ENCODE measurements at places on chromosomes 1 and 21.
A peak's percentile ranks its signal among the peaks of the same experiment; 100 is the strongest.

DNA sequence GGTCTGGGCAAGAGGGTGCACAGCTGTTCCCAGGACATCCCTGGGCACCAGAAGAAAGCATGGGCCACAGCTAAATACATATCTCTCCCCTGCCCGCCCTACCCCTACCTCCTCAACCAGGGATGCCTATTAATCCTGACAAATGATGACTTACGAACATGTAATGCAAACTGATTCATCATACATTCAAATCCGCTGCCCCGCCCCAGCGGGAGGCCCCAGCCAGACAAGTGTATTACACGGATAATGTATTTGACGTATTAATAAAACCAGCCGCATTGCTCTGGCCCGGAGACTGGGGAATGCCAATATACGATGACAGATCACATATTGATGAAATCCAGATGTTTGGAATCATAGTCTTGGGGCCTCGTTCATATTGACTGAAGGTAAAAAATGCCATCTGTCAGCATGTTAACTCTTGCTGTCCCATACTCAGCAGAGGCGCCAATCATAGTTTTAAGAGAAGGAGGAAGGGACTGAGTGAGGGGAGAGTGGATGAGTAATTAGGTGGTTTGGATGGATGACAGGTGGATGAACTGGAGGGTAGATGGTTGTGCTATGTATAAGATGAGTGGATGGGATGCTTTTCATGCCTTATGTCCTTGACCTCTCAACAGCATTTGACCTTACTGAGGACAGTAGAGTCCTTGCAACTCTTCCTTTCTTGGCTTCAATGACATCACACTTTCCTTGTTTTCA is 68.2 kb downstream of the TMEM53 start:
- peak; percentile 63 for DNase-seq

DNA sequence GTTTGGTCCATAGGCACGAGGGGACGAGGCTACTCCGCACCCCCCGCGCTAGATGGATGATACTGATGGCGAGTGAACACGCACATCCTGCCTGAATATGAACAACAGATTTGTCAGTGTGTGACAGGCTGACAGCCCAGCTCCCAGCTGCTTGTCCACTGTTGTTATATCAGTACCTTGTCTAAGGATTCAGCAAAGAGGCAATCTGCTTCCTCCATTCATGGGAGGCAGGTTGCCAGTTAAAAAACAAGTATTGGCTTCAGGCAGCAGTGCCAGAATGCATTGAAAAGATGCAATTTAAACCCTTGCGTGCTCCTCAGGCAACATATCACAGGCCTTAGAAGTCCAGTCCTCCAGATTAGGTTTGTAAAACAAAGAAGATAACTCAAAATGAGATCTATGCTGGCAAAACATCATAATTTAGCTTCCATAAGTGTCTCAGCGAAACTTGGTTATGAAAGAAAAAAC is 223.3 kb downstream of the GPATCH2 start:
- DNase-seq = no peak

- peak; percentile 62 for DNase-seq
These were observed 67.7 kb upstream of the RAB4A start for GRCh38 chr1:229203030-229203751.

- DNase-seq = peak; percentile 63
These were observed 3.2 kb upstream of the TRAF5 start for GRCh38 chr1:211323156-211324063.

DNA sequence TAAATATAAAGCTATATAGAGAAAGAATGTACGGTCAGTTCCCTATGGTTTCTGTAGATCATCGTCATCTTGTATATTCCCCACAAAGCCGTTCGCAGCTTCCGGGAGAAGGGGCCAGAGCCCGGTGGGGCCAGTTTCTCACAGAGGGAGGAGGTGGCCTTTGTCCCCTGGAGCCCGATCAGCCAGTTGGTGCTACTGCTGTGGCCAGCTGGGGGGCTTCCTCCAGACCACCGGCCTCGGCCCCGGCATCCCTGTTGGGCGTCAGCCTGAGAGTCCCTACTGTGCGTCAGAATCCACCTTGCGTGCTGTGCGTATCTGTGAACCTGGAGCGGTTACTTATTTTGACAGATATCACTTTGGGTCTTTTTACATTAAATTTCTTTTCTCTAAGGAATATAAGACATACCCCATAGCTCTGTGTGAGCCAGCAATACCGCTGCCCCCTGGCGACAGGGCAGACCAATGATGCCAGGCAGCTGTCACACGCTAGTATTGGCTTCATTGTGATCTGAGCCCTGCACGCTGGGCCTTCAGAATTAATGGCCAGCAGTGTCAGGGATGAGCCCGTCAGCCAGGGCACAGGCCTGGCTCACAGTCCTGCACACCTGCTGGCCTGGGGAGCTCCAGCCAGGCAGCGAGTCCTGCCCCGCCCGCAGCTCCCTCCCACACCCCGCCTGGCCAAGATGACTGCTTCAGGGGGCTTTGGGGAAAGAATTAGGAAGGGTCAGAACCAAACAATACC is 145.9 kb downstream of the PGBD5 start:
- DNase-seq = no peak

- no peak for DNase-seq
These were observed 93.5 kb downstream of the AKT3 start for GRCh38 chr1:243756529-243756928.

DNA sequence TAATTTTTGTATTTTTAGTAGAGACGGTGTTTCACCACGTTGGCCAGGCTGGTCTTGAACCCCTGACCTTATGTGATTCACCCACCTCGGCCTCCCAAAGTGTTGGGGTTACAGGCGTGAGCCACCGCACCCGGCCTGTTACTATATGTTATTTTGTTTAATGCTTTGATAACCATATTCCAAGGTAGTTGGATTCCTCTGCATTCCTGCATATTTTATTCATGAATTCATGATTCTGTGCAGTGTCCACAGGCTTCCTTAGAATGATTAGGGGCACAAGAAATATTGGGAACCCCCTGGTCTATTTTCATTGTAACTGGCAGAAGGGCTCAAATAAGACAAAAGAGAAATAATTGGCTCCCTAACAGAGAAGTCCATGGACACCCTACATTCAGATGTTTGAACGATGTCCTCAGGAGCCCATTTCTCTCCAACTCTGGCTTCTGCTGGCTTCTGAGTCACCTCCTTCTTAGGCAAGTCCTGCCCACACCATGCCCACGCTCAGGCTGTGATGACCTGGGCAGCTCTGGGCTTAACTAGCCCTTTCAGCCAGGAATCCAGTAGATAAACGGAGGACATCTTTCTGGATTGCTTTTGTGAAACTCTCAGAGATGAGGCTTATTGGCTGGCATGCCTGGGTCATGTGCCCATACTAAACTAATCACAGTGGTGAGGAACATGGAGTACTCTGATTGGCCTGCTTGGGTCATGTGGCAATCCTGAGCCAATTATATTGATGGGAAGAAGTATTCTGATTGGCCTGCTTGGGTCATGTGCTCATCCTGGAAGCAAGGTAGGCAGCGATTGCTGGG is 32.6 kb downstream of the TNFRSF8 start:
- peak; percentile 6 for DNase-seq

- no peak for DNase-seq
These were observed 107.5 kb downstream of the MRPS6 start for GRCh38 chr21:34180826-34181359.

- DNase-seq = no peak
These were observed 43.5 kb downstream of the WDR4 start for GRCh38 chr21:42835611-42836401.

DNA sequence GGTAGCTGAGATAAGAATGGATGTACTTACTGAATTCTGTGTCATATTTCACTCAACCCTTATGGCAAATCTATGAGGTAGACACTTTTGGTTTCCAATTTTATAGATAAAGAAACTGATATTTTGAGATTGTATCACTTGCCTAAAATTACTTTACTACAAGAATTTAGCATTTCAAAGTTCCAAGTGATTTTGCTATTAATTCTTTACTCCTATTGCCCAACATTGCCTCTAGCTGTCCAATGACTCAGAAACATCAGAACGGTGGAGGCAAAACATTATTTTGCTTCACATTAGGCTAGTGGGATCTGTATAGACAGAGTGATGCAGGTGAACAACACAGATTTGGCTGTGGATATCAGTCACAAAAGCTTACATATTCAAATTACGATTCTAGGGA is 747.2 kb upstream of the NEGR1 start:
- no peak for DNase-seq

DNA sequence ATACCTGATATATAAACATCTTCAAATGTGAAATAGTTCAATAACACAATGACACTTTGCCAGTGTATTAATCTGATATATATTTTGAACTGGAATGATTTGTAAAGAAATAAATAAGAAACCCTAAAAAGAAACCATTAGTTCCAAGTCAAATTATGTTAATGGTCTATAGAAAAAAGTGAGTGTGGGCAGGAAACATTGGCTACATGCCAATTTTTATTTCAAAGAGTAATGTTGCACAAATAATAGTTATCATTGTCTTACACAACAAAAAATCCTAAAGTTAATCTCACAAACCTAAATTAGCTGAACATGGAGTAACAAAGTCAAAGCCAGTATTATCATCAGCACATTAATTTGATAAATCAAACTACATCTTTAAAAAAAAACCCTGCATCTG is 37.9 kb upstream of the BATF3 start:
- DNase-seq = no peak

- peak; percentile 23 for DNase-seq
These were observed 735 bp upstream of the EFNA3 start for GRCh38 chr1:155077758-155078445.

DNA sequence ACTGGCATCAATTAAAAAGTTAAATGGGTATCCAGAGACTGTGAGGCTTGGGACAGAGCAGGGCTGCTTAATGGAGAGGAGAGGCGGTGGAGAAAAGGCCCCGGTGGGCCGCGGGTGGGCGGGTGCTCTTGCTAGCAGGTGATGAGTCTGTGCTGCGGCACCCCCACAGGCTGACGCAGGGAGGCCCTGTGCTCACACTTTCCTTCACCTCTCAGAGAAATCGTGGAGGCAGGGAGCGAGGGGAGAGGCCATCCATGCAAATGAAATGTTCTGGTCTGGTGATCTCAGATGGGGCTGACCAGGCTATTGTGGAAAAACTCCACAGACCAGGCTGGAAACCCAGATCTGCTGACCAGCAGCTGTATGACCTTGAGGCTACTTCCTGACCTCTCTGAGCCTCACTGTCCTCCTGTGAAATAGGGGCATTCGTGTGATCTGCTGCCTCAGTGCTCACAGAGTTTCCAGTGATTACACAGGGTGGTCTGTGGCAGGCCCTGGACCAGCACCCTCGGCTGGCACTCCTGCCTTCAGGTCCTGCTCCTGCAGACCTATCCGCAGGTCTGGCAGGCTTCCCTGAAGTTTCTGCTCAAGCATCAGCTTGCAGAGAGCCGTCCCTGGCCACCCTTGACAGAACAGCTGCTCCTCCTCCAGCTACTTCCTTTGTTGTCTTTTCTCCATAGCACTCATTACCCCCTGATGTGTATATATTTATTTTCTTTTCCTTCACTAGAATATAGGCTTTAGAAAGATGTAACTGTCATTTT is 89.2 kb downstream of the BEND5 start:
- DNase-seq = no peak

- peak; percentile 98 for DNase-seq
These were observed 51.1 kb downstream of the SKI start for GRCh38 chr1:2279210-2279639.

GRCh38 chr1:201637282-201638079 is 98.6 kb downstream of the NAV1 start:
- no peak for DNase-seq

DNA sequence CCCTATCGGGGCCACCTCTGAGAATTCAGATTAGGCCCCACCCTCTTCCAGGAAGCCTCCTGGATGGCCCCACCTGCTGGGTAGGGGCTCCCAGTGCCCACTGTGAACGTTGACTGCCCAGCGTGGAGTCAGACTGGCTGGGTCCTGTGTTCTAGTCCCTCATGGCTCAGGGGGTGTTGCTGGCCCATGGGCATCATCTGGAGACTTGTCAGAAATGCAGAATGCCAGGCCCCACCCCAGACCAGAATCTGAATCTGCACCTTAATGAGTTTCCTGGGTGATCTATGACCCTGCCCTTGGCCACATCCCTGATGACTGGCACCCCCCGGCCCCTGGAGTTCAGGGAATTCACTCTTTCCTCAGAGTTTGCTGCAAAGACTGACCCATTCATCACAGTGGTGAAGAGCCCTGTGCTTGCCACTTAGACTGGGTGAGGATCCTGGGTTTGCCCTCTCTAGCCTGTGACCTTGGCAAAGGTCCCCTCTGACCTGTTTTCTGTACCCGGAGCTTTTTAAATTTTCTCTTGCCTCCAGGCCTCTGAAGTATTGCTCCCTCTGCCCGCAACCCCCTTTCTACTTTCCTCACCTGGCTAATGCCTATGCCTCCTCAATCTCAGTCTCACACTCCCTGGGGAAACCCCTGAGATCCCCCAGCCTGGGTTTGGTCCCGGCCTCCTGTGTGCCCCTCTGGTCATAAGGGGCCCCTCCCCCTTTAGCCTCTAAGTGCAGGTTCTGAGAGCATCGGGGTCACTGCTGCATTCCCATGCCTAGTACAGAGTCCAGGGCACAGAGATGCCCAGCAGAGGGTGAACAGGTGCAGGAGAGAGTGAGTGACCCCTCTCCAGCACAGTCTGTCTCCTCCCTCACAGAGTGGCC is 184.2 kb downstream of the MATN1 start:
- DNase-seq = no peak

GRCh38 chr1:183374825-183375224 is 43.4 kb downstream of the NMNAT2 start:
- no peak for DNase-seq

GRCh38 chr1:44655609-44656008 is 18.7 kb downstream of the TMEM53 start:
- no peak for DNase-seq

DNA sequence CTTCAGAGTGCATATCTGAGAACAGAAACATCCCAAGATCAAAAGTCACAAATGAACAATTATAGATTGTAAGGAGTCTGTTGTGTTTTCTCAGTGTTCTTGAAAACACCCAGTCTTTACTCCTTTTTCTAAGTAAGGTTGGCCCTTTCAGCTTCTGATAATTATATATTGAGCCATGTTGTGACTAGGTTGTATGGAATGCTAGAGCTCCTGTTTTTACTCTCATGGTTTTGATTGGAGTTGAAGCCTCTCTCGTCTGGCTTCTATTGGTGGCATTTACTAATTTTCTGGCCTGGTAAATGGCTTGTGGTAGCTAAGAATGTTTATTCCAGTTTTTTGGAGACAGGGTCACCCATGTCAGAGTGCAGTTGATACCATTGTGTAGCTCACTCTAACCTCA is 84.7 kb downstream of the NDUFS5 start:
- peak; percentile 80 for DNase-seq

All from fibroblast of skin of back (primary cell).